Left lung (tissue), 14 donors: ENCODE measurements at places on chromosomes 13 and 19. TPM values are rescaled to one million over a fixed set of nuclear protein-coding genes. Genes with fewer than 3 reads are reported as not detected.

The SOX21 gene
- total RNA-seq: 0.13 TPM

The WTIP gene
- total RNA-seq: 19.1 TPM

The APOC4 gene
- not detected for total RNA-seq

The ZNF98 gene
- not detected for total RNA-seq

The SMAD9 gene
- total RNA-seq: 9.4 TPM

The TPGS1 gene
- total RNA-seq: 18.0 TPM

The CLEC17A gene
- not detected for total RNA-seq

The FPR2 gene
- 41.7 TPM for total RNA-seq

The GARIN5A gene
- total RNA-seq: 4.3 TPM

The NLRP12 gene
- 12.2 TPM for total RNA-seq

The LILRB3 gene
- 21.8 TPM for total RNA-seq

- no peak for DNase-seq
Observed at GRCh38 chr13:49305792-49306425, 58.2 kb downstream of the CDADC1 start.

- no peak for DNase-seq
Observed at GRCh38 chr13:73324842-73325722, 266.3 kb downstream of the KLF5 start.

DNA sequence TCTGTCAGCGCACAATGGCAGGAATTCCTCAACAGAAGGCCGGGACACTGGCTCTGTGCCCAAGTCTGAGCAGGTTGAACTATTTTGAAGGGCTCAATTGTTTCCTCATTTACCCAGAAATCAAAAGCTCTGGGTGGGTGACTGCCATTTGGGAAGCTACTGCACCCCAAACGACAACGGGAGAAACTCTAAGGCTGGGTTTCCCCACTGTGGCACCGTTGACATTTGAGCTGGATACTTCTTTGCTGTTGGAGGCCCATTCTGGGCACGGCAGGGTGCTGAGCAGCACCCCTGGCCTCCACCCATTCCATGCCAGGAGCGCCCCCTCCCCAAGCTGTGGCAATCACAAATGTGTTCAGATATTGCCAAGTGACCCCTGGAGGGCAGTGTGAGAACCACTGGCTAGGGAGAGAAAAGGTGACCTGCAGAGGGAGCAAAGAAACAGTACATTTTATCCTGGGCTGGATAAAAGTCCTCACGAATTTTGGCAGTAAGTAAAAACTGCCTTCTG, 62.5 kb downstream of the RFX2 start:
- no peak for DNase-seq

DNA sequence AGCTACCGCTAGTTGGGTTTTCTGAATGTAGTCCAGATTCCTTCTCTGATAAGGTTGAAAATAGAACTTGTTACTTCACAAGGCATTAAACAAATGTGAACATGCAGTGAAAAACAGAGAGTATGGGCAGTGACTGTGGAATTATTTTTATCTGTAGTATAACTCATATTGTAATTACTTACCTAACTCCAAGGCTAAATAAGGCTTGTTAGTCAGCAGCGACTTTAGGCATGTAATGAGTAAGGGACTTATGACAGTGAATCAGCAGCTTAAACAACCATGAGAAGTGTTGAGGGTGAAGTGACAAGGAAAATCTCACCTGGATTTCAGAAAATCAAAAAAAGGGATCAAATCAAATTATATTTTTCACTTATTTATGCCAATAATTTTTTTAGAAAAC, 1719.5 kb upstream of the MIR17HG start:
- DNase-seq: no peak

DNA sequence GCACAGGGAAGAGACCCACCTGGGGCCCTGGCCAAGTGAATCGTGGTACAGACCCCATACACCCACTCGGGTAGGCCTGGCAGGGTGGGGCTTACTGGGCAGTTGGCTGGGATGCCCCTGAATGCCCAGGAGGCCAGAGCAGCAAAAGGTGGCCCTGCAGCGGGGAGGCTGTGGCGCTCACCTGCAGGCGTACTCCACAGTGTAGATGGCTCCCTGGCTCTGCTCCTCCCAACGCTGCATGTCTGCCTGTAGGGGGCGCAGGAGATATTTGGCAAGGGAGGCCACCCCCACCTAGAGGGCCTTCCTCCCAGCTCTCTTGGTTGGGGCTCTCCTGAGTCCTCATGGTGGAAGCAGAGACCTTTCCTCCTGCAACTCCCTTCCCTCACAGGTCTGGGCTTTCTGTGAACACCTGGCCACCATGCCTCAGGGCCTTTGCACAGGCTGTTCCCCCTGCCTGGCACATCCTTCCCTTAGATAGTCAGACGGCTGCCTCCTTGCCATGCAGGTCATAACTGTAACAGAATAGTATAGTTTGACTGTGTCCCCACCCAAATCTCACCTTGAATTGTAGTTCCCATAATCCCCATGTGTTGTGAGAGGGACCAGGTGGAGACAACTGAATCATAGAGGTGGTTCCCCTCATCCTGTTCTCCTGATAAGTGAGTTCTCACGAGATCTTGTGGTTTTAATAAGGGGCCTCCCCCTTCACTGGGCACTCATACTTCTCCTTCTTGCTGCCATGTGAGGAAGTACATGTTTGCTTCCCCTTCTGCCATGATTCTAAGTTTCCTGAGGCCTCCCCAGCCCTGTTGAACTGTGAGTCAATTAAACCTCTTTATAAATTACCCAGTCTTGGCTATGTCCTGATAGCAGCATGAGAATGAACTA, 5.9 kb downstream of the BORCS8 start:
- no peak for DNase-seq

DNA sequence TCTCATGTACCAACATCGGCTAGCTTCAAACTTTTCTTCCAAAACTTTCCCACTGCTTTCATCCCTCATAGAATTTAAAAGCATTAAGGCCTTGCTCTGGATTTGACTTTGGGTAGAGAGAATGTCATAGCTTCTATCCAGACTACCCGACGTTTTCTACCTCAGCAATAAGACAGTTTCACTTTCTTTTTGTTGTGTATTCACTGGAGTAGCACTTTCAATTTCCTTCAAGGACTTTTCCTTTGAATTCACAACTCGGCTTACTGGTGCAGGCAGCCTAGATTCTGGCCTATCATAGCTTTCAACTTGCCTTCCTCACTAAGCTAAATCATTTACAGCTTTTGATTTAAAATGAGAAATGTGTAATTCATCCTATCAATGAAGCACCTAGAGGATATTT, 420.4 kb upstream of the GPC6 start:
- DNase-seq: no peak

DNA sequence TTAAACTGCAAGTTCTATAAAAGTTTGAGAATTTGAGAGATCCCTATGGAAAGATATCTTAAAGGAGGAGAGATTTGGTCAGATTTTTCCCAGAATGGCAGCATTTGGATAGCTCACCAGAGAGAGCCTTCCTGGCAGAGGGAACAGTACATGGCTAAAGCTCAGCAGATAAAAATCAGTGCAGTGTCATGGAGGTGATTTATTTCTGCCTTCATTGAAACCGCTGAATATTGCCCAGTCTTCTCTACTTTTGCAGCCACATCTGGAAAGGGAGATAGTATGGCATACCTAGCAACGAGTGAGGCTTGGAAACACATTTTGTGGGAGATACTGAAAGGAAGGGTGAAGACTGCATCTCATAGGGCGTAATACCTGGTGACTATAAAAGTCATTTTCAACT, 155.2 kb downstream of the RFC3 start:
- no peak for DNase-seq

DNA sequence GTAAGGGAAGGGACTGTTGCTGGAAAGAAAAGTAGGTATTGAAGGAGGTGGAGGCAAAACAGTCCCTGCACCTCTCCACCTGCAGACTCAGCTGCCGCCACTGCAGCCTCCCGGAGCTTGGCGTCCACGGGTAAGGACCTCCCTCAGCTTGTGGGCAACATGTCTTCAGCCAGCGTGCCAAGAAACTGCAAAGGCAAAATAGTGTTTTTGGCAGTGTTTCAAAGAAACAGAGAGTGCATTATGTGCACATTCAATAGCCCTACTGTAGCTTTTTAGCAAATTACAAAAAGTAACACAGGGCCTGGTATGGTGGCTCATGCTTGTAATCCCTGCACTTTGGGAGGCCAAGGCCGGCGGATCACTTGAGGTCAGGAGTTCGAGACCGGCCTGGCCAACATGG, 57.4 kb downstream of the ATP11A start:
- no peak for DNase-seq

- DNase-seq: no peak
Observed at GRCh38 chr19:4115818-4116385, 8.0 kb downstream of the MAP2K2 start.

- DNase-seq: no peak
Observed at GRCh38 chr19:33163481-33163880, 30.6 kb upstream of the LRP3 start.

DNA sequence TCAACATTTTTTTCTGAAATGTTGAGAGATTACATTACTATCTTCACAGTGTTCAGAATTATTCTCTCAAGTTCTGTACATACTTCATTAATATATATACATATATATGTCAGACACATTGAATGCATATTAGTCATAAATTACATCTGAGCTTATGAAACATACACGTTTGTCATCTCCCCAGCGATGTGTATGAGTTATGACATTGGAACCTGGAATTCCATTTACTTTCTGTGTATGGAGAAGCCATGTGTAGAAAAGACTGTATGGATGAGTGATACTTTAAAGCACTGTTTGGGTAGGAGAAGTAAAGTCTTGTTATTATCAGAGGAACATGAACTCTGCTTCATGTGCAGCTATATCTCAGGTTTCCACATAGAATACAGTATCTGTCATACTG, 167.2 kb downstream of the FGF14 start:
- DNase-seq: no peak

GRCh38 chr13:48377857-48378256, 35.1 kb downstream of the LPAR6 start:
- no peak for DNase-seq

DNA sequence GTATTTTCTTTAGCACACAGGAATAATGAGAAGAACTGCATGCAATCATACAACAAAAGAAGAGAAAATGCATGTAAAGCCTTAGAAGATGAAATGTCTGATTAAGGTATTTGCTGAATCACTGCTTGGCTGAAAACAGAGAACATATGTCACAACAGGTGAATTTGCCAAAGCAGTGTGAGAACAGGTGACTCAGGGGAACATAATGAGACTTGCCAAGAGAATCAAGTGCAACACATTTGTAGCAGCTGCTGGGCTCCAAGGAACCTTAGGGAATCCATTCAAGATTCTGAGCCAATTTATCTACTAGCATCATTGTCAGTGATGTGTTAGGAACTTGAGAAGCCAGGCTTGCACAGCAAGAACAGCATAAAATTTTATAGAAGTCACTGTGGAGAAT, 273.1 kb downstream of the PCDH20 start:
- DNase-seq: no peak

DNA sequence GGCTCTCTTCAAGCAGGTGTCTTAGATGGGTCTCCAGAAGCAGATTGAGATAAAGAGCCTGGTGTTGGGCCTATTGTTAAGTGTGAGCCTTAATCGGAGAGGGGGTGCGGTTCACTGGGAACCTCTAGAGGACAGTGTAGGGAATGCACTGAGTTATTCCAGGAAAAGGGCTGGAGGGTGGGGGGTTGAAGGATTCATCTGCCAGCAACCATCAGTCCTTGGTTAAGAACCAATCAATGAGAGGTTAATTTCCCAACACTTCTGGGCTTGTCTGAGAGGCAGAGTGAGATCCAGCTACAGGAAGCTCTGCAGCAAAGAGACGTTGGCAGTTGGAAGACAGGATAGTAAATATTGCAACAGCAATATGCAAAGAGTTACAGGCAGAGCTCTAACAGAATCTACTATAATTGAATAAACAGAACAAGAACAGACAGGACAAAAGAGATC, 28.7 kb downstream of the CYP4F2 start:
- DNase-seq: no peak
